ENCODE measurements at places on chromosomes 5 and 9.
A peak's percentile ranks its signal among the peaks of the same experiment; 100 is the strongest.

DNA sequence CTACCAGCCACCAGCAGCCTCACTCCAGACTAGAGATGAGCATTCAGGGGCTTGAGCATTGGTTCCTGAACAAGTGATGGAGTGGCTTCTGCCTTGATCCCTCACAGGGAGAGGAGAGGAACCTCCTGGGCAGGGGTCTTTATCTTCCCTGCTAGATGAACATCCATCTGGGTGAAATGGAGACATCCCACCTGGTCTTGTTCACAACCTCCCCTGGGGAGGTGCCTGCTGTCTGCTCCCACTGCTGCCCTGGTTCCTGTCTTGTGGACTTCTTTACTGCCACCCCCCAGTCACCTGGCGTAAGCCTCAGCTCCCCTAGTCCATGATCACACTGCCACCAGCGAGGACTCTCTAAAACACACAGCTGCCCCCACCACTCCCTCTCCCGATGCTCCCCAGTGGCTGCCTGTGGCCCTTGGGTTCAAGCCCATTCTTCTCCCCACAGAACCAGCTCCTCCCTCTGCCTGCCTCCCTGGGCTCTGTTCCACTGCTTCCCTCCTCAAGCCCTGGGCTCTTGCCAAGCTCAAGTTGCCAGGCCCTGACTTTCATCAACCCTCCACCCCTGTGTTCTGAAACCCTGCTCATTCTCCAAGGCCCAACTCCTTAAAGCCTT, 51.5 kb downstream of the COL15A1 start:
- no peak for DNase-seq

DNA sequence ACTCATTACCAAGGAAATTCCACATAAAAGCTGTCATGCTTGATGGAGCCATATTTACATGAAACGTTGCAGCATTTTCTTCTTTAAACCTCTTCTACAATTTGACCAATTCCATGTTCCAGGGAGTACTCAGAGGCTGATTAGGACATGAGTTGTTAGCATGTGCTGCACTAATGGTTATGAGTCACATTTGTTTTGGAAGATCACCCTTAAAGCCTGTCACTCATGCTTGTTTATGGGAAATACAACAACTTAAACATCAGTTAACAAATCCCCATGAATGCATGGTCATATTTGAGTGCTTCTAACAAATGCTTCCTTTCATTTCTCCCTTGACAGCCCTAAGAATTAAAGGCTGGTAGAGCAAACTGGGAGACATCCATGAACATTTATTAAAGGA, 156.1 kb downstream of the GHR start:
- peak; percentile 22 for DNase-seq

DNA sequence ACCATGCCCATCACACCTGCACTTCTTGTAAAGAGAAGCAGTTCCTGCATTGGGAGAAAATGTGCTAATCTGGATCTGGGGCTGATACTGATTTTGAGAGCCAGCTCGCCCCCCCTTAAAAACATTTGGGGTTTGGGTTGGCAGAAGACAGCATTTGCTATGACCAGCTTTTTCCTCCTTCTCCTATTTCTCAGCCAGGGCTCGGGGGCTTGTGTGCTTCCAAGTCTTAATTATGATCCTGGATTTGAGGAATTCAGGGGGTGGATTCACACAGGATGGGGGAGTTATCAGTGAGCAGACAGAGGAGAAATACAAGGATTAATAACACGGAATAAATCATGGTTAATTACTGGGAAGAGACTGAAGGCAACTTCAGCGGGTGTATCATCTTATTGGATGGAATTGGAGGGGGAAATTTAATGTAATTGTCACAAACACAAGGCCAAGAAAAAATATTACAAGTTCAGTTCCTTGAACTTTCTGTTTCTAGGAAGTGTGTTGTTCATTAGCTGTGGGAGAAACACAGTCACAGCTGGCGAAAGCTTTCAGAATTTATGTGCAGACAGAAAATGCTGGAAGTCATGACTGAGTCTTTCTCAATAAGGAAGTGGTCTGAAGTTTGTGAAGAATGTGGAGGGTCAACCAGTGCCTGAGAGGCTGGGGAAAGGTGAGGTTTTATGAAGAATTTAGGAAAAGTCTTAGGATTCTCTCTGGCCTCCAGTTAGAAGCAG, 15.3 kb downstream of the C9orf152 start:
- DNase-seq = no peak

DNA sequence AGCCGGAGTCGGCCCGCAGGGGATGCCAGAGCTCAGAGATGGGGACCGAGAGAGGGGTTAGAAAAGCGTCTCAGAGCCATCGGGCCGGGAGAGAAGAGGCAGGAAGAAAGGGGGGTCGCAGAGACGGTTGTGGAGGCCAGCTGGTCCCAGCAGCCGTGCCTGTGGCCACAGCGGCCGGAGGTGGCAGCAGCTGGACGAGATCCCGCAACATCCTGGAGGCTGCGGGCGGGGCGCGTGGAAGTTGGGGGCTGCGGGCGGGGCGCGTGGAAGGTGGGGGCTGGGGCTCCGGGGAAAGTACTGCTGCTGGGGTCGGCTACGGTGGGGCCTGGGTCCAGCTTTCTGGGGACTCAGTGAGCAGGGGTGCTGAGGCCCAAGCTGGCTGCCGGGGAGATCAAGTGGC, 34.4 kb upstream of the EGFL7 start:
- no peak for DNase-seq

DNA sequence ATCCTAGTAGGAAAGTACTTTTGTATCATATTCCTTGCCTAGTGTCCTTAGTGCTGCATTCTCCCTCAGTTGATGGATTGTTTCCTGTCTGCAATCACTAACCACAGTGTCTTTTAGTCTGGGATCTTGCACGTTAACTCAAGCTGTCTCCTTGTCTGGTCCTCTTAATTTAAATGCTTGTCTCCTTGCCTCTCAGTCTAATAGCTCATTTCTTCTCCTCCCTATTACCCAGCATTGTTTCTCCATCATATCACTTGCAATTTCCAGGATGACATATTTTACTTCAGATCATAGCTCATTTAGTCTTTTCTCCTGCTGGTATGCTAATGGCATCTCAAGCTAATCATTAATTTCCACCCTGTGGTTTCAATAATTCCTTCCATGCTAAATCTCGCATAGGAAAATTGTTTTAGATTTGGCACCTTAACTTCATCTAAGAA, 2052.0 kb upstream of the C9orf72 start:
- no peak for DNase-seq

DNA sequence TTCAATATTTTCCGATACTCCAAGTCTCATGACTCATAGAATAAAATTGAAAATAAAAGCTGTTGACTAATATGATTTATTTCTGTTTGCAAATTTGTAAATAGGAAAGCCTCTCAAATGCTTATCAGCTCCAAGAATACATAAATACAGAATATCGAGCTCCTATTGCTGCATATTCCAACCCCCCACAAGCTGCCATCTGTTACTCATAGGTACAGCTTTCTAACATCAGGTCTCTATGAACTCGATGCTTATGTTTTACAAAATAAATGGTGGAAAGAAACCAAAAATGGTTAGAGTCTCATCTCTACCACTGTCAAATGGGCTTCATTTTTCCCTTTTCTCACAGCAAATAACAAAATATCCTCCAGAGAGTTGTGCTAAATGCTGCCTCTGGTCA, 631.6 kb upstream of the CDH18 start:
- DNase-seq = no peak

GRCh38 chr9:137477778-137478612, 18.9 kb upstream of the NSMF start:
- DNase-seq = no peak
